ENCODE measurements at places on chromosomes 3 and 15.

DNA sequence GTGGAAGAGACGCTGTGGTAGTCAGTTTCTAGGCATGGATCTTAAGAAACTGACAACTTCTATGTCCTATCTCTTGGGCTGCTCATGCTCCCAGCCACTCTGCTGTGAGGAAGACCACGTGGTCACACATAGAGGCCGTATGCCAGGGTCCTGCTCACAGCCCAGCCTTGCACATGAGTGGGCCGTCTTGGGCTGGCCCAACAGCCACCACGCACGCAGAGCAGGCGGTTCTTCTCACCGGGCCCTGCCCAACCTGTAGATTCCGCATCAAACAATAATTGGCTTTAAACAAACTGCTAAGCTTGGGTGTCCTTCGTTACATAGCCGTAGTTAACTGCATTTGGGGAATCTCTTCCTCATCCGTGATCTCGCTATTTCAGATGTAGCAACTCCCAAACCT lies 26.0 kb downstream of the SLC41A3 start:
- no peak for DNase-seq

DNA sequence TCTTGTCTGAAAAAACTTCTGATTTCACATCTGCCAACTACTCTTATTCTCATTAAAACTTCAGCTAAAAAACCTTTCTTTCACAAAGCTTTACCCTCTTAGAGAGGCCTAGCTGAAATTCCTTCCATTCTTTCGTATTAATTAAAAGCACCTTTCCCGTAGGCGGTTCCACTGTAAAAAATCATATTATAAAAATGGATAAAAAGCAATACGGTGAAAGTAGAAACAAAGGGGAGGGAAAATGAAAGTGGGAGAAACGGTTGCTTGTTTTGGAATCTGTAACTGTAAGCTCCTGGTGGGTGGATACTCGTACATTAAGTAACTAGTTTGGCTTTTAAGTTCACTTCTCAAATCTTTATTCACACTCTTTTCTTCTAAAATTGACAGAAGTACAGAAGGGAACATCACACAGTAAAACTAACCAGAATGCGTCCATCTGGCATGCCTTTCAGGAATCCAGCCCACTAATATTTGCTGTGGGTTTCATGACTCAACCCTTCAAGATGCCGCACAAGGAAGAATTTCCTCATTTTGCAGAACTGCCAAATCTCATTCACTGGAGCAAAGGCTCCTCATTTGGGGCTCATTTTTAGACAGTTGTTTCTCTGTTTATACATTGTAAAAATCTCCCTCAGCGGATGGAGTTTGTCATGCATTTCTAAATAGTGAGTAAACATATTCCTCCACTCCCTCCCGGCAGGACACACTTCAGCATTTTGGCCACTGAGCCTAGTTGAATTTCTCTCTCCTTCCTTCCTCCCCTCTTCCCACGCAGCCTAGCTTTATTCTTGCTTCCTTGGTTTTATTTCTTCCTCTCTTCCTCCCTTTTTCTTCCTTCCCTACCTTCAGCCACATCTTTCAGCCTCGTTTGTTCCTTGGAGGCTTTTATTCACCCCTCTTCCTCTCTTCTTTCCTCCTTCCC lies 419.5 kb upstream of the NAALADL2 start:
- no peak for DNase-seq

DNA sequence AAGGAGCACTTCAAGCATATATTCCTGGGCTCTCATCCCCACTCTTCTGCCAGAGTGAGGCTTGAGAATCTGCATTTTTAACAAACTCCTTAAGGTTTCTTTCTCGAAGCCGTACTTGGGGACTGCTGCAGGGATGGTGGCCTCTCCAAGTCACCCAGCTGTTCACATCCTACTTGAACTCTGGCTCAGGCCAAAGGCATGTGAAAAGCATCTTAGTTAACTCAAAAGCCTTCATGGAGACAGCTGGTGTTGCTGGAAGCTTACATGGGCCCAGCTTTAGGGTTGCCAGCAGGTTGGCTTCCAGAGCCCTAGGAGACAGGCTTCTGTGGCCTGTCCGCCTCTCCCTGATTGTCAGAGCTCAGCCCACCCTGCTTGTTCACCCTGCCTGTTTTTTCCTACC lies 139.2 kb downstream of the THSD4 start:
- no peak for DNase-seq

GRCh38 chr3:54535619-54536018 lies 392.2 kb downstream of the LRTM1 start:
- no peak for DNase-seq

GRCh38 chr3:63803911-63804310 lies 15.2 kb upstream of the C3orf49 start:
- DNase-seq = no peak

GRCh38 chr3:24963762-24964625 lies 464.1 kb upstream of the RARB start:
- no peak for DNase-seq

DNA sequence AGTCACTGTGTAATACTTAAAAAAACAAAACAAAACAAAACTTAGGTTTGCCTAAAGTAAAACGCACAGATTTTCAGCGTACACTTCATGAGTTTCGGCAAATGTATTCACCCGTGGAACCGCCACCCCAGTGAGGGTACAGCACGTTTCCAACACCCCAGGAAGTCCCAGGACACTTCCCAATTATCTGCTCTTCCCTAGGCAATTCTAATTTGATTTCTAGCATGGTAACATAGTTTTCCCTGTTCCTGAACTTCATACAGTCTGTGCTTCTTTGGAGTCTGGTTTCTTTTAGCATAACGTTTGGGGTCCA lies 497 bp upstream of the CLASP2 start:
- no peak for DNase-seq

DNA sequence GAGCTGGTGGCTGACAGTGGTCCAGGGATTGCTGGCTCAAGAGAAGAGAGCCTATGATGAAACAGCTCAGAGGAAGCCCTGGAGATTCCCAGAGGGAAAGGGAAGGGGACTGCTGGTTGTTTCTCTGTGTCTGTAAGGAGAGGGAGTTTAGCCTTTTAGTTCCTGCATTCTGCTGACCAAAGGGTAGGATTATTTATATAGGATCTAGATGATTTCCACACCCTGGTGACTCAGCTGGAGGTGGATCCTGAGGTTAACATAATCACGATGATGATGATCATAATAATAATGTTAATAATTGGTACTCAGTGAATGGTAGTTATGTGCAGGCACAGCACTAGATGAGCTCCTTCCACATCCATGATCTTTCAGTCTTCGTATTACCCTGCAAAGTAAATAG lies 144.9 kb downstream of the EPHB1 start:
- DNase-seq = no peak

- DNase-seq = no peak
Measured at GRCh38 chr3:196788528-196788927, 48.9 kb downstream of the PAK2 start.

DNA sequence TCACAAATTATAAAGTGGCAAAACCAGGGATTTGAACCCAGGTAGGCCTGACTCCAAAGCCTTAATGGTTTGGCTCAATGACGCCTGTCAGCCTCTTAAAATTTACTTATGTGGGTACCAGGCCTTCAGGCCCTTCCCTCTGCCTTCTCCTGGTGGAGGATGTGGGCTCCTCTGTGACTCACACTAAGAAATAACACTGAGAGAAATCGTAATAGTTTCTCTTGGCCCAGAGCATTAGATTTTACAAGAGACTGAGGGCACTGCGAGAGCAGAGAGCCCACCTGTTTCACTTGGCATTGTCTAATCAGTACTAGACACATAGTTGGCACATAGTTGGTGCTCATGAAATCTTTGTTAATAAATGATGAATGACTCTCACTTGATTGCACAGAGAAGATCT lies 505.2 kb downstream of the SHQ1 start:
- no peak for DNase-seq

Measured in effector CD4-positive, alpha-beta T cell (primary cell).